Keratinocyte (primary cell): ENCODE measurements at places on chromosomes 1 and 21. TPM values are rescaled to one million over a fixed set of nuclear protein-coding genes. Genes with fewer than 3 reads are reported as not detected.

The KLHDC7A gene
- not detected in 3 replicates for polyA plus RNA-seq

The LCE1A gene
- 0.43 TPM in 1 of 3 replicates, not detected in the others for polyA plus RNA-seq

The FMOD gene
- polyA plus RNA-seq = 0.39 to 0.47 TPM (median 0.44 TPM) in 3 replicates

- no peaks in the 10 kb centered on the region for H3K27me3 ChIP-seq
- H3K4me1 ChIP-seq = peaks cover 3% of the 10 kb centered on the region
- no peak overlapping the region for H3K27ac ChIP-seq
- no peaks in the 10 kb centered on the region for H3K36me3 ChIP-seq
Observed at GRCh38 chr1:183842795-183843144, 37.9 kb downstream of the RGL1 start.

DNA sequence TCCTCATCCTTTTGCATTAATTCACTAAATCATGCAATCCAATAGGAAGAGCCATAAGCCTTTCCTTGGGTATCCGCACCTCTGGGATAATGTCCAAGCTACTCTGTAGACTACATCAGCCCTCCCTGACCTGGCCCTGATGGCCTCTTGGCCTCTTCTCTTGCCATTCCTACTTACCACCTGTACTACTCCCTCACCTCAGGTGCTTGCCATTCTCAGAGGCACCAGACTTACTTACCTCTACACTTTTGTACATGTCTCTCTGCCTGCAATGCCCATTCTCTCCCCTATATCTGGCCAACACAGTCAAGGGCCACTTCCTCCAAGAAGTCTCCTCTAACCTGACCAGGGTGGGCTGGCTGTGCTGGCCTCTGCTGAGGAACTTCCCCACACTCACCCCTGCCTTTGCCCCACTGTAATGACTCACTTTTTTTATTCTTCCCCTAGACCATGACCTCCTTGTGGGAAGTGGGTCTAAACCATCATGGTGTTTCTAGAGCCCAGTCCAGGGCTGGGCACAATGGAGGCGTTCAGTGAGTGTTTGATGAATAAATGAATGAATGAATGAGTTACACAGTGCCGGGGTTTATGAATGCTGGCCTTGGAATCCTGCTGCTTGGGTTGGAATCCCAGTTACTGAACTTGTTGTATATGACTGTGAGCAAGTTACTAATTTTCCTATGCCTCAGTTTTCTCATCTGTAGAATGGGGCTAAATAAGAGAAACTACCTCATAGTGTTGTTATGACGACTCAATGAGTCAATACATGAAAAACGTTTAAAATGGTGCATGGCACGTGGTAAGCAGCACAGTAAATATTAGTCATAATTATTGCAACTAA, 179.8 kb downstream of the FOXD2 start:
- H3K4me1 ChIP-seq = no peaks in the 10 kb centered on the region
- no peak overlapping the region for H3K4me3 ChIP-seq

DNA sequence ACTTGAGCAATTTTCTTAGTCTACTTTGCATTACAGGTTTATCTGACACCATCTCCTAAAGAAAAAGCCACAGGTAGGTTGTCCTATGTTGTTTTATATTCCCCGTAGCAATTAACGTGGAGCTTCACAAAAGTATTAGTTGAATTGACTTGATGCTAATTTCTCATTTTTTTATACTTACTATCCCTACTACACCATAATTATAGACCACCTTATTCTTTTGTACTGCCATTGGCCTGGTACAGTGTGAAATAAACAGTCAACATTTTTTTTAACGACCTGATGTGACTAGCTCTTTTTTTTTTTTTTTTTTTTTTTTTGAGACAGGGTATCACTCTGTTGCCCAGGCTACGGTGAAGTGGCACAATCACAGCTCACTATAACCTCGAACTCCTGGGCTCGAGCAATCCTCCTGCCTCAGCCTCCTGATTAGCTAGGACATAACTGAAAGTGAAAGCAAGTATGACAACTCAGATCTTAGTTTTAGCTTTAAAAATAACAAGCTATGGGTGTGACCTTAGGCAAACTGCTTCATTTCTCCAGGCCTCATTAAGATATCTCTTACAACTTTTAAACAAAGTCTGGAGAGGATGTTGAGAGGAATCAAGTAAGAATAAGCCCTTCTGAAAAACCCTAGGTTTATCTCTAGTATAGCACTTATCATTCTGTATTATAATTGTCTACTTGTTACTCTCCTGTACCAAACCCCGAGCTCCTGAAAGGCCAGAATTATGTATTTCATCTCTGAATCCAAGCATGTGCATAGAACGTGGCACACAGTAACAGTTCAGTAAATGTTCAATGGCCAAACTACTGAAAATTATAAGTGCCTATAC, 49.5 kb downstream of the LUZP1 start:
- H3K4me3 ChIP-seq = peak overlapping the region; percentile 30
- no peaks in the 10 kb centered on the region for H3K27me3 ChIP-seq
- no peaks in the 10 kb centered on the region for H3K36me3 ChIP-seq
- peaks cover 52% of the 10 kb centered on the region for H3K4me1 ChIP-seq
- peak overlapping the region; percentile 2 for H3K27ac ChIP-seq

DNA sequence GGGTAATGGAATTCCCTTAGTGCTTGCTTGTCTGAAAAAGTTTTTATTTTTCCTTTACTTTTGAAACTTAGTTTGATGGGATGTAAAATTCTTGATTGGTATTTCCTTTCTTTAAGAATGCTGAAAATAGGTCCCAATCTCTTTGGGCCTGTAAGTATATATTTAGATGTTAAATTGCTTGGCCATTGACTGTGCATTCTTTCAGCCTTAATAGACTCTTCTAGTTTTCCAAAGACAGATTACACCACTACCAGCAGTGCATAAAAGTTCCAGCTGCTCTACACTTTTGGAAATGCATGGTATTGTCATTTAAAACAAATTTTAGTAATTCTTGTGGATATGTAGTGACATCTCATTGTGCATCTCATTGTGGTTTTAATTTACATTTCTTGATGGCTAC, 464.8 kb upstream of the USP24 start:
- no peaks in the 10 kb centered on the region for H3K4me1 ChIP-seq
- no peak for DNase-seq
- H3K4me3 ChIP-seq = no peak overlapping the region
- no peak overlapping the region for H3K27ac ChIP-seq
- H3K27me3 ChIP-seq = no peaks in the 10 kb centered on the region

DNA sequence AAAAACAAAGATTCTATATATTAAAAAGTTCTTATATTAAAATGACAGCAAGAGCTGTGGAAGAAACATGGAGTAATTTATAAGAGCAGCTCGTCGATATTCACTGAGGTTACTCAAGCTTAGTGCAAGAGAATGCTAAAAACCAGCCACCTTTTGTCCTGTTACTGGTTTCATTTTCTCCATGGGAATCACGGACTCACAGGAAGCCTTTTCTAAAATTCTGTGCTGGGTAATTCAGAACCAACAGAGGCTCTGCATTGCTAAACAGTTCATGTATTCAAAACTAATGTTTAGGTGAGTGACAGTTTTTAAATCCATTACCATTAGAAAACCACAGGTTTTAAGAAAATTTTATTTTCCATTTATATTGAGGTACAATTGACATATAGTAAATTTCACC, 147.8 kb upstream of the MAP1LC3C start:
- no peaks in the 10 kb centered on the region for H3K36me3 ChIP-seq
- no peak for DNase-seq
- H3K27me3 ChIP-seq = no peaks in the 10 kb centered on the region
- no peaks in the 10 kb centered on the region for H3K4me1 ChIP-seq
